ENCODE measurements at places on chromosomes 13 and 19.

- DNase-seq, result no peak
Measured at GRCh38 chr19:40862333-40862732, 12.1 kb upstream of the CYP2A6 start.

- DNase-seq, result no peak
Measured at GRCh38 chr13:30091035-30091434, 216.3 kb downstream of the KATNAL1 start.

GRCh38 chr13:110855363-110855762 lies 59.5 kb downstream of the ANKRD10 start:
- no peak for DNase-seq

DNA sequence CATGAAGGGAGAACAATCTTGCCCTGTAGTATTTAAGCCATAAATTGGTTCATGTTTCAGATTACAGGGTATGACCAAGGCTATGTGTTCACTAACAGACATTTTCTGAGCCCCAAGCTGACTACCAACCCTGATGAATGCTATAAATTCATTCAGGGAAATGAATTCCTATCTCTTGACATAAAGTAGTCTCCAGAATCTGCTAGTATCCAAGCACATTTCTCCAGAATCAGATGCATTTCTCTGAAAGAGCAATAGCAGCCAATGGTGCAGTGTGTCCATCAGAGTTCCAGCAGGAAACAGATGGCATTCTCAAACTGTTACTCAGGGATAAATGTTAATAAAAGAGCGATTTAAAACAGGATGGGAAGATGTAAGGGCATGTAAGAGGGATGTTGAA lies 226.4 kb downstream of the COG6 start:
- no peak for DNase-seq

DNA sequence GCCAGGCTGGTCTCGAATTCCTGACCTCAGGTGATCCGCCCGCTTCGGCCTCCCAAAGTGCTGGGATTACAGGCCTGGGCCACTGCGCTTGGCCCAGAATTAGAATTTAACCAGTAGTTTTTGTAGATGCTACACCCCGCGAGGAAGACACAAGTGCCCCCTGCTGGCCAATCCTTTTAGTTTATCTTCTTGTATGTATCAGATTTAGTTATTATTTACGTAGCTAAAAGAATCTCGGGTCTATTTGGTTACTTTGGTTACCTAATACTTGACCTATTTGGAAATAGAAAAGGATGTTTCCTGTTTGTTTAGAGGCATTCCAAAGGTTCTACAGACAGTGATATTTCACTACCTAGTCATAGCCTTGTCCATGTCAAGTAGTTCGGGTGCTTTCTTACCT lies 22.0 kb downstream of the MUC16 start:
- DNase-seq, result no peak

DNA sequence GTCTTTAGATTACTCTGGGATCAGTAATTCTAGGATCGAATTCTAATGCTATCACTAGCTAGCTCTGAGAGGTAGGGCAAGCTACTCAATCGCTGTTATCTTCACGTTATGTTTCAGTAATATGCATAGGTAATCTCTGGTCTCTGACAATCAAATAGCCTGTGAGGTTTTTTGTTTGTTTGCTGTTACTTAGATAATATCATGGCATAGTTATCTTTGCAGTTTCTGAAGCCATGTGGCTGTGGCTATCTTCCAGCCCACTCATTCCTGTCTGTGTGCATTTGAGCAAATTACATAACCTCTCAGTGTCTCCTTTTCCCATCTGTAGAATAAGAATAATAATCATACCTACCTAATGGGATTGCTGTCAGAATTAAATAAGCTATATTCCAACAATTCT lies 330.2 kb downstream of the PCDH9 start:
- DNase-seq, result no peak

DNA sequence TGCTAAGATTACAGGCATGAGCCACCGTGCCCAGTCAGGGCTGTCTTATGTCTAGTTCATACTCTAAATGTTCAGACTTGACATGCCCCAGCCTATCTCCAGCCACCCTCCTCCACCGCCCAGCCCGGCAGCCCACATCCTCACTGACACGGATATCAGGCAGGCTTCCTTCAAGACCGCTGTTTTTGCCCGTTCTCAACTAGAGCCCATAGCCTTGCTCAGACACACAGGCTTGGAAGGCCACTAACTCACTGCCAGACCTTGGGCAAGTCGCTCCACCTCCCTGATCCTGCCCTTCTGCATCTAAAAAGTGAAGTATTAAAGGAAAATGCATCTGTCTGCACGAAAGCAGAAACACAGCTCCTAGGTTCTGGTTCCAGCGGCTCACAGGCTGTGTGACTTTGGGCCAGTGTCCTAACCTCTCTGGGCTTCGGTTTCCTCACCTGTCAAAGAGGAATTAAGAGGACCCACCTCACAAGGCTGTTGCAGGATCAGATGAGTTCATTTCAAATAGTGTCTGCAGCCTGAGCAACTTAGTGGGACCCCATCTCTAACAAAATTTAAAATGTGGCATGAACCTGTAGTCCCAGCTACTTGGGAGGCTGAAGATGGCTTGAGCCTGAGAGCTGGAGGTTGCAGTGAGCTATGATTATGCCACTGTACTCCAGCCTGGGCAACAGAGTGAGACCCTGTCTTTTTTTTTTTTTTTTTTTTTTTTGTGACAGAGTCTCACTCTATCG lies 14.5 kb upstream of the CERS4 start:
- no peak for DNase-seq

- DNase-seq, result peak; percentile 78
Measured at GRCh38 chr13:76980075-76980718, 11.7 kb upstream of the CLN5 start.

- no peak for DNase-seq
Measured at GRCh38 chr13:43180036-43180660, 156.8 kb downstream of the DNAJC15 start.

DNA sequence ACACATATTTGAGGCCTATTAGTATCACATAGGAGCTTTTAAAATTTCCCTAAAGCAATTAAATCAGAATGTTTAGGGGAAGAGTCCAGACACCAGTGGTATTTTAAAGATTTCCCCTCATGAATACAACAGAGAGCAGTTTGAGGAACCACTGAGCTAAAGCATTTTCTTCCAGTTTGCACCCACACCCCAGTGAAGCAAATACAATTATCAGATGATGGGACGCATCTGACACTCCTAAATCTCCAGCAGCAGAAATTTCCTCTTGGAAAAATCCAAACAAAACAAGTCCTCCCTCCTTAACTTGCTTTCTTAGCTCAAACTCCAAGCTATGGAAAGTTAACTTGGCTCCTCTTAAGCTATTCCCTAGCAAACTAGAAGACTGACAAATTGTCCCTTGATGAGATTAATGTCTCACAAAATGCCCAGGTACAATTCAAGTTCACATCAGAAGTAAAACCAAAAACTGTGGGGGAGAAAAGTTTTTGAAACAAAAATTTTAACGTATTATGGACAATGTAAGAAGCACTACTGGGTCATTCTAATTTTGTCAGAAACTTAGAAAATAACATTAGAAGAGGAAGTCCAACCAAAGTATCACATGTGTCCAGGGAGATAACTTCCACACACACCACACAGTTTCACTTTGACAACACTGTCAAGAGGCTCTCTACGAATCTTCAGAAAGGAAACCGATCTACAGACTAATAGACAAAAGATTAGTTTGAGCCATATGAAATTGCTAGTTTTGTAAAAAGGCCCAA lies 74.1 kb downstream of the ABCC4 start:
- no peak for DNase-seq

DNA sequence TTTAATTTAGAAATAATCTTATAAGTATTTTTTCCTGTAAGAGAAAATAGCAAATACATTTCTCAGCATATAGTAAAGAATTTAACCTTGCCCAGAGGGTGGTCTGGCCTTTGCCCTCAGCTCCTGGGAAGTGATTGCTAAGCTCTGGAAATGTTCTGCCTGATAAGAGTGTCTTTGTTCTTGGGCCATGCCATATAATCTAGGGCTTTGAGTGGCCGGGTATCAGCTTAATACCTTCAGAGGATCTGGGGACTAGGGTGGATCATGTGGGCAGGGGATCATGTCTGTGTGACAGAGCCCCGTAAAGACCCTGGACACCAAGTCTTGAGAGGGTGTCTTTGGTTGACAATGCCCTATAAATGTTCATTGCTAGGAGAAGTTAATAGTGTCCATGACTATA lies 1032.4 kb upstream of the MIR17HG start:
- DNase-seq, result no peak

DNA sequence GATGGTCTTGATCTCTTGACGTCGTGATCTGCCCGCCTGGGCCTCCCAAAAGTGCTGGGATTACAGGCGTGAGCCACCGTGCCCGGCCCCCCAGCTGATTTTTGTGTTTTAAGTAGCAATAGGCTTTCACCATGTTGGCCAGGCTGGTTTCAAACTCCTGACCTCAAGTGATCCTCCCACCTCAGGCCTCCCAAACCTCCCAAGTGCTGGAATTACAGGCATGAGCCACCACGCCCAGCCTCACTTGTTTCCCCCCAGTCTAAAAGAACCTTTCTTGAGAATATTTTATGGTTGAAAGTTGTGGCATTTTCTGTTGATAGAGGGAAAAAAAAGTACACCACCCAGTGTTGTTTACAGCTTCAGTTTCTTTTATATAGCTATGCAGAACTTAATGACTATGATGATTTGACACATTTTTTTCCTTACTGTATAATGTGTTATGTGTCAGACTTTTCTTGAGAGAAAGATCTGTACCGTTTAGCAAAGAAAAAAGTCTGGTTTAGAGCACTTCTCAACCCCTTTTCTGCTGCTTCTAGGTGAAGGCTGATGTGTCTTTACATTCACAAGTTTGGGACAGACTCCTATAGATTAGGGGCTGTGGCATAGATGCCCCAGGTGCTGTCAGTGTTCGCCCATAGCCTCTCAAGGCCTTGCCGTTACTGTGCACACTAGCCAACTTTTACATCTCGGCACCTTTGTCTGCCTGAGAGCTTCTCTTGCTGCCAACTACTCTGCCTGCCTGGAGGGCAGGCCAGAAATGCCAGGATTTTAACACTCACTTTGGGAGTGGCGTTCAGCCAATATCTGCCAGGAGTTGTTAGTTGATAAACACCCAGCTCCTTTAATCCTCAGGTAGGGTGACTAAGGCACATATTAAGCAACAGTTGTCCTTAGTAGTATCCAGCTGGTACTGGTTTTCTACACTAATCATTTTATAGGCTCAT lies 33.0 kb downstream of the KCTD4 start:
- no peak for DNase-seq

- no peak for DNase-seq
Measured at GRCh38 chr13:70394031-70394548, 285.8 kb upstream of the KLHL1 start.

GRCh38 chr13:106183410-106184065 lies 351.9 kb downstream of the EFNB2 start:
- no peak for DNase-seq

- no peak for DNase-seq
Measured at GRCh38 chr13:33642374-33643065, 175.4 kb upstream of the RFC3 start.

DNA sequence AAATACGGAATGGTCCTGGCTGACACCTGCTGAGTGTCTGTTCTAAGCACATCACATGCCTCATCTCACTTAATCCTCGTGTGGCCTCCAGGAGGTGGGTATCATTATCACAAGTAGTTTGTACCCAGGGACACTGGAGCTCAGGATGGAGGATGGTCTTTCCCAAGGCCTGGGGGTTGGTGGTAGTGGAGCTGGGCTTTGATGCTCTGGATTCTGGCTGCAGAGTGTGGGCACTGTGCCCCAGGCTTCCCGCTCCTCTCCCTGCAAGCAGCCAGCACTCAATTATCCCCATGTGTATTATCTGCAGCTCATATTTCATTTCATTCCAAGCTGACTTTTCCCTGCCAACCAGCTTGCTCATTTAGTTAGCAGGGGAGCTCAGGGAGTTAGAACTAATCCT lies 52.1 kb downstream of the SIAH3 start:
- no peak for DNase-seq

DNA sequence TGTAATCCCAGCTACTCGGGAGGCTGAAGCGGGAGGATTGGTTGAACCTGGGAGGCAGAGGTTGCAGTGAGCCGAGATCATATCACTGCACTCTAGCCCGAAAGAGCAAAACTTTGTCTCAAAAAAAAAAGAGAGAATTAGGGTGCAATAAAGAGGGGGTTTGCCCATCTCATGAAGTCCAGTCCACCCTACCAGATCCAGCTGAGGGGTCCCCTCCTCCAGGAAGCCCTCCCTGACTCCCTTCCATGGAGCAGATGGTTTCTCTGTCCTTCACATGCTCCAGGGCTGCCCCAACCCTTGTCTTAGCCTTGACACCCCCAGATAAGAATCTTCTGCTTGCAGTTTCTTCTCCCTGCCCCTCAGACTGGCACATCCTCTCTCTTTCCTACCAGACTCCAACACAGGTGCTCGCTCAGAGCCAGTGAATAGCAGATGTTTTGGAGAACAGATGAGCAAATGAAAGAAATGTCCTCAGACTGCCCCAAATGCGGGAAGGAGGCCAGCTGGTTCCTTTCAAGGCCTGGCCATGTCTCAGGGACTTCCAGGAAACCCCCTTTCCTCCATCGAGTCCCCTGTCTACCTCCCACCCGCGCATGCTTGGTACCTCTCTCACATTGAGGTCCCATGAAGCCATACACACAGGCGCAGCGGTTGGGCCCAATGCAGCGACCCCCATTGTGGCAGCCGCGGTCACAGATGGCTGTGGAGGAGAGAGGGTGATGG lies 5.0 kb downstream of the FBN3 start:
- DNase-seq, result no peak

DNA sequence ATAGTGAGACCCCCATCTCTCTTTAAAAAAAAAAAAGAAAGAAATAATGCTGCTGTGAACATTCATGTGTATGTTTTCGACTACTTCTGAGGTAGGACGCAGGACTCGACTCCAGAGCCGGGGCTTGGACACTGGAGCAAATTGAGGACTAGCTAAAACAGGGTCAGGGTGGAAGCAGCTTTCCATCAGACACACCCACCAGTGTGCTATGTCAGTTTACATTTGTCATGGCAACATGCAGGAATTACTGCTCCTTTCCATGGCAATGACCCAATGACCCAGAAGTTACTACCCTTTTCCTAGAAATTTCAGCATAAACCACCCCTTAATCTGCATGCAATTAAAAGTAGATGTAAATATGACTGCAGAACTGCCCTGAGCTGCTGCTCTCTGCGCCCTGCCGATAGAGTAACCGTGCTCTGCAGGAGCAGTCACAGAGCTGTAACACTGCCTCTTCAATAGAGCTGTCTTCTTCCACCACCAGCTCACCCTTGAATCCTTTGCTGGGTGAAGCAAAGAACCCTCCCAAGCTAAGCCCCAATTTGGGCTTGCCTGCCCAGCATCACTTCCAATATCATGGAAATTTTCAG lies 61.6 kb upstream of the ZNF599 start:
- DNase-seq, result no peak

GRCh38 chr13:33033051-33033812 lies 17.0 kb downstream of the KL start:
- DNase-seq, result no peak

DNA sequence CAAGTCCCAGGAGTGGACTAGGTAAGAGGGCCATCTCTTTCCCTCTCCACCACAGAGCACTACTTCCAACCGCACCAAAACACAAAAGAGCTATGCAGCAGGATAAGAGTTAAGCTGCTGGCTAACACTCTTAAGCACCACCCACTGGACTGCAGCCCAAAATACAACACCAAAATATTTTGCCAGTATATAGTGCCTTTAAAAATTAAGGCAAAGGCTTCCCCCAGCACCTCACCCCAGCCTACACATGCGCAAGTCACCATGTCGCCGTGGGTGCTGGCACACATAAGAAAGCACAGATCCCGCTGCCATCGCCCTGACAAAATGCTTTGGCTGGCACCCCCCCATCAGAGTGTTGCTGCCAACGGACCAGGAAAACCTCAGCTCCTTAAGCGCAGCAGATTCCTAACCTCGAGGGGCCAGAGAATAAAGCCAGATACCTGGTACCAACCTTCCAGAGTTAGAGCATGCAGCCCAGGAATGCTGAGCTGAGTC lies 608.3 kb downstream of the PCDH17 start:
- DNase-seq, result no peak
